ENCODE measurements at places on chromosomes 2 and 18.

DNA sequence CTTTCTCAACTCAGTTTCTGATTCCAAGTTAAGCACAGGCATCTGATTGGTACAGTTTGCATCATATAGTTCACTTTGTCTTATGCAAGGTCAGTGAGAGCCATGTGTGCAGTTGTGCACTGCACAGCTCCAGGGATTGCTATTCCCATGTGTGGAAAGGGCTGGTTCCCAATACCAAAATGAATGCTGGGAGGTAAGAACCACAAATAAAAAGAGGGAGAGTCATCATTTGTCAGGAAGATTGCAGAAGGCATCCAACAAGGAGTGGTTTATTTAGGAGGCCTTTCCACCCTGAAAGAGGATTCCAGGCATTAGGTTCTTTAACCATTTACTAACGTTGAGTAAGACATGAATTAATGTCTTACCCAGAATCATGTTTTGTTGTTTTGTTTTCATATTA is 141.2 kb upstream of the ST6GAL2 start:
- no peak for DNase-seq

DNA sequence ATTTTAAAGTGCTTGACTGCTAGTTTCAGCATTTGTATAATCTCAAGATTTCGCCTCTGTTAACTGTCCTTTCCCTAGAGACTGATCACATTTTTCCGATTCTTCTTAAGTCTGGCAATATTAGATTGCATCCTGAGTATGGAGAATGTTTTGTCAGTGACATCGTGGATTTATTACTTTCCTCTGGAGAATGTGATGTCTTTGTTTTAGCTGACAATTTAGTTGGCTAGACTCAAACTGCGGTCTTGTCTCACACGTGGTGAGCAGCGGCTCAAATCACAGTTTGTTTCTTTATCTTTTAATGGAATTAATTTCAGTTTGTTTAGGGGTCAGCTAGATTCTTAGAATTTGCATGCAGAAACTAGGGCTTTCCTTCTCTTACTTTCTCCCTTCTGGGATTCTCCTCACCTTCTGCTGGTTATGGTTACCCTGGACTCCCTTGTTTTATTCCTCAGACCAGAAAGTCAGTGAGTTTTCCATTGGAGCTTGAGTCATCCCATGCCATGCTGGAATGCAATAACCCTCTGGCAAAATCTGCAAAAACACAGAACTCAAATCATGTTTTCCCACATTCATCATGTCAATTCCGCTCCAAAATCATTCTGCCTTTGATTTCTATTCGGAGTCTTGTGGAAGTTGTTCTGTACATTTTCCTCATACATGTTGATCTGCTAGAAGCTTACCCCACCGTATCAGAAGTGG is 327.2 kb upstream of the TRIB2 start:
- DNase-seq = no peak

DNA sequence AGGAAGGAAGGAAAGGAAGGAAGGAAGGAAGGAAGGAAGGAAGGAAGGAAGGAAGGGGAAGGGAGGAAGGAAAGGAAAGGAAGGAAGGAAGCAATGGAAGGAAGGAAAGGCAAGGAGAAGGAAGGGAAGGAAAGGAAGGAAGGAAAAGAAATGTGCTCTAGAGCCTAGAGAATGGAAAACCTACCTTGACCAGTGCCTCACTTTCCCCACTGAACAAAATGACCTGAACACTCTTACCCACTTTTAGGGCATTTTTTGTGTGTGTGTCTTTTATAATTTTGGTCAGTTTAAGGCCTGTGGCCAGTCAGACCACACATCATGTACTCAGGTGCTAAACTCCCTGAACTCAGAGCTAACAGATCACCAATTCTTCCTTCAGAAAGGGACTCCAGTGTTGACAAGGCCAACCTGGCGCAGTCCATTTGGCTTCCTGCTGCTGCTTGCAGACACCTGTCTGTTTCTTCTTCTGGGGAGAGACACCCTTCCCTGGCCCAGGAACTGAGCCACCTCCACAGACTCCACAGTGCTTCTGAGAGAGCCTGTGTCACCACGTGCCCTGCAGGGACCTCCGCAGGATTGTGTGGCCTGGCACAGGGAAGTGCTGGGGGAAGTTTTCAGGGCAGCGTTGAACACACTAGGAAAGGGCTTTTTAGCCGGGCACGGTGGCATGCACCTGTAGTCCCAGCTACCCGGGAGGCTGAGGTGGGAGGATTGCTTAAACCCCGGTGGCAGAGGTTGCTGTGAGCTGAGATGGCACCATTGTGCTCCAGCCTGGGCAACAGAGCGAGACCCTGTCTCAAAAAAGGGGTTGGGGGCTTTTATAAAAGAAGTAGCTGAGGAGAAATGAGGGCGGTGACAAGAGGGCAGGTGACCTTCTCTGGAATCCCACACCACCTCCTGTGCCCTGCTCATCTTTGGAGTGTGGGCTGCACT is 57.2 kb downstream of the DDX1 start:
- DNase-seq = no peak

- DNase-seq = no peak
Measured at GRCh38 chr18:62583376-62583775, 60.6 kb downstream of the ZCCHC2 start.

GRCh38 chr2:45121236-45121927 is 112.1 kb upstream of the SIX2 start:
- DNase-seq = no peak

GRCh38 chr2:78056976-78057375 is 534.8 kb upstream of the LRRTM4 start:
- DNase-seq = no peak

DNA sequence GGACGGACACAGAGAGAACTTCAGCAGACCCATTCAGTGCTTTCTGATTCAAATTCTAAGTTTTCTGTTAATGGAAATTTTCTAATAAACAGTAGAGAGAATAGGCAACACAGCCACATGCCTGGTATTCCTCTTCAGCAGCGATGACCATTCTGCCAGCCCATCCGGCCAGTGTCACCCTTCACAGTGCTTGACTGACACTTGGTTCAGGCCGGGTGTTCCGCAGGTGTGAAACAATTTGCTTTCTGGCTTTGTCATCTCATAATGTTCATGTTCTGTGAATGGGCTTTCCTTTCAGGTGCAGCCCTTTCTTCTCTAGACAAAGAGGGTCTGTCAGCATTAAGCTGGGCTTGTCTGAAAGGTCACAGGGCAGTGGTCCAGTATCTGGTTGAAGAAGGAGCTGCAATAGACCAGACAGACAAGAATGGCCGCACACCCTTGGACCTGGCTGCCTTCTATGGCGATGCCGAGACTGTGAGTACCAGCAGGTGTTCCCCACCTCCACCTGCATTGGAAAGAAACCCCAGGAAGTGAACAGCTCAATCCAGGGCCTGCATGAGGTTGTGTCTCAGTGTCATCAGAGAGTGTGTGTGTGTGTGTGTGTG is 67.0 kb downstream of the WDSUB1 start:
- DNase-seq = no peak

DNA sequence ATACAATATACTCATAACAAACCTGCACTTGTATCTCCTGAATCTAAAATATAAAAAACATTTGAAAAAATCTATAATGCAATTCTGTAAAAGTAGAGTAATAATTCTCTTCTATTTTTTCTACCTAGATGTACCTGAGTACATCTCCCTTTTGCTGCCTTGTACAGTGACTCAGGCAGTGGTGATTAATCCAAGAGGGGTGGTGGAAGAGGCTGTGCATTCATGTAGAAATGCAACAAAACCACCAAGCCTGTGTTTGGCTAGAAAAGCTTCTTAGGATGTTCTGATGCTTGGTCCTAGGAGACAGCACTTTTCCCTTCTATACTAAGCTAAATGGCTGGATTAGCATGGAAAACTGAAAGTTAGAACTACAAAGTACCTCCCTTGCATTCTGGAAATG is 245.8 kb downstream of the DPP10 start:
- no peak for DNase-seq
